Fibroblast of skin of abdomen (primary cell): ENCODE measurements at places on chromosomes 6 and 20.
A peak's percentile ranks its signal among the peaks of the same experiment; 100 is the strongest.

GRCh38 chr20:49160057-49160929, 27.8 kb downstream of the STAU1 start:
- DNase-seq = no peak

DNA sequence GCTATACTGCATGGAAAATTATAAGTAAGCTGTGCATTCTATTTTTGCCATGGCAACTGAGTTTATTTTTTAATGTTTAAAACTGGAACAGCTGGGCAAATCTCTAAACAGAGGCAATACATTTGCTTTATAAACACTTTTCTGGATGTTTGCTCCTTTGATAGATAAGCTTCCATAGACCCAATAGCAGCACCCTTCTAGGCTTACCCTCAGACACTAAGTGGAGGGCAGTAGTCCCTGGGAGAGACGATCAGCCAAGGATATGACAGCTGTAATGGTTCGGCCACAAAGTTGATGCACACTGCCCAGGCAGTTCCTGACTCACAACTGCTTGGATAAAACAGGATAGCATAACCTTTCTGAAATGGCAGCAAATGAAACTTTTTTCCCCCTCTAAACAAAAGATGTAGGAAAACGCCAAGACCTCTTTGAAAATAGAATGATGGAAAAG, 8.5 kb upstream of the MRPS10 start:
- DNase-seq = peak; percentile 22

DNA sequence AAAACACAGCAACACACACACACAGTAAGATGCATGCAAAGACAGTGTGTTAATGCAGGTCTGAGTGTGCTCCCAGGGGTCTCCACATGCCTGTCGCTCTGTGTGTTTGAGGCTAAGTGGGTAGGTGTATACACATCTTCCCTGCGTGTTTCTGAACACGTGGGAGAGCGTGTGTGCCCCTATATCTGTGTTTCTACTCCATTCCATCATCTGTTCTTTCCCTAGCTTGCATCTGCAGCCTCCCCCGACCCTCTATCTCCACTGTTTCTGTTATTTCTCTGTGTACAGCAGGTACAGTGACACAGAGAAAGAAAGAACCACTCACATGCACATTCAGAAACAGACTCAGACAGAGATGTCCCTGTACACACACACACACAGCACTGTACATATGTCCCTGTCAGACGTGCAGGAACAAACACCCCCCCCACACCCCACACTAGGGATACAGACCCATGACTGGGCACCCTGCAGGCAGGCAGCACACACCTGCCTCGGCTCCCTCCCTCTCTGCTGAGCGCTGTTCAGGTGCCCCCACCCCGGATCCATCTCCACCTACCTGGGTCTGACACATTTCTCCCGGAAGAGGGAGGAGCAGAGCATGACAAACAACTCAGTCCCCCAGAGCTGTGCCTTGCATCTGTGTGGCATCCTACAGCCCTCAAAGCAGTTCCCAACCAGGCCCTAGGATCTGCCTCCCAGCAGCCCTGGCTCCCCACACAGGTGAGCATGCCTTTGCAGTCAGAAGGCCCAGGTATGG, 27.6 kb downstream of the KCNK15 start:
- no peak for DNase-seq

DNA sequence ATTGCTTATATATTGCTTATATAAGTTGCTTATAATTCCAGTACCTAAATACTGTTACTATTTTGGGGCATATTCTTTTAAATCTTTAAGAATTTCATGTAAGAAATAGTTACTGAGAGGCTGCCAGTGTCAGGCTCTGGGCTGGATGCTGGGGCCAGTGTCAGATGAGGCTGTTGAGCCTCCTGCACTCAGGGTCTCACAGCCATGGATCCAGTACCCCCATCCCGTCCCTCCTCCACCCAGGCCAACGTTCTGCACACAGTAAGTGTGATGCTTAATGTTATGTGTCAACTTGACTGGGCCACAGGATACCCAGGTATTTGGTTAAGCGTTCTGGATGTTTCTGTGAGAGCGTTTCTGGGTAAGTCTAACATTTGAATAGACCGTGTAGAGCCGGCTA, 119.5 kb upstream of the PMEPA1 start:
- DNase-seq = no peak

GRCh38 chr6:45648262-45648620, 270.5 kb upstream of the SUPT3H start:
- no peak for DNase-seq

GRCh38 chr6:17204533-17204932, 76.6 kb upstream of the RBM24 start:
- no peak for DNase-seq

DNA sequence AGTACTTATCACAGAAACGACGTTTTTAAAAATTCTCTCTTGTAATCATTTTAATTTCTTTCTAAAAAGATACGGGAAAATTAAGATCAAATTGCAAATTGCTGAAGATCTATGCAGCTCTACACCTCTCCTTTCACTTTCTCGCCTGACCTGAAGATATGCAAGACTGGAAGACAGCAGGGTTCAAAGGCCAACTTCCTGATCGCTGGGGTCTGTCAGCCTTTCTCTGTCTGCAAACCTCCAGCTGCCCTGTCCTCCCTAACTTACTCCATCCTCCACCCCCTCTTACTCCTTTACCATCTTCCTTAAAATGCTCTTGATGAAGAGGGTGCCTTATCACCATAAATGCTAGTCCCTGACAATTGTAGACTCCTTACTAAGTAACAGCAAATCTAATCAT, 63.7 kb downstream of the POPDC3 start:
- no peak for DNase-seq

GRCh38 chr20:57608516-57608915, 11.7 kb downstream of the ZBP1 start:
- no peak for DNase-seq

- no peak for DNase-seq
Observed at GRCh38 chr6:14537030-14537429, 419.5 kb downstream of the CD83 start.

DNA sequence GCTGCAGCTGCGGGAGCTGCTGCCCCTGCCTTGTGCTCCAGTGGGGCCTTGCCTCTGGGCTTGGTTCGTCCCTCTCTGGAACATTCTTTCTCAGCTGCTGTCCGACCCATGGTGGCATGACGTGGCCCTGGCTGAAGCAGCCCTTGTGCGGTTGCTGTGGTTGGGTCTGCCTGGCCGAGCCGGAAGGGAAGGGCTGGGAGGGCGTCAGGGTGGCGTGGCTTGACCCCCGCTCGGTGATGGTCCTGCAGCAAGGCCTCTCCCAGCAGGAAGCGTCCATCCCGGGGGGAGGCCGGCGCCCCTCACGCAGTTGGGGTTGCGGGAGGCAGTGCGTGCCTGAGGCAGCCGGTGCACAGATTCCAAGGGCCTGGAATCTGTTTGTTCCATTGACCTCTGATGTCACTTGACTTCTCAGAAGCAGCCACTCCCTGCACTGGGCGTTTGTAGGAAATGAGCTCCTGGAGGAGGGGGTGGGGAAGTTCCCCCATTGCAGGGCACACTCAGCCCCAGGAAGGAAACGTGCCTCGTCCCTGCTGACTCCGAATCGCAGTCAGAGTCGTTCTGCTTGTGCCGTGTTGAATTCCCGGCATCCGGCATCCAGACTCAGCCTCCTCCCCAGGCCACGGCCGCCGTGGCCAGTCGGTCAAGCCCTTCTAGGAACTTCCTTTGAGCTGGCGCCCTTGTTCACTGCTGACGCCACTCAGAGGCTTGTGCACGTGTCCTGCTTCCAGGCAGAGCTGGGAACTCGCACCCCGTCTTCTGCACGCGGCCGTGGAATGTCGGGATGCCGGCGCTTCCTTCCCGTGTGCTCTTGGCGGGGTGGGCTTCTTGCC, 9.7 kb upstream of the TNFRSF6B start:
- peak; percentile 63 for DNase-seq

GRCh38 chr6:143205991-143206390, 145.3 kb downstream of the AIG1 start:
- peak; percentile 39 for DNase-seq

- DNase-seq = no peak
Observed at GRCh38 chr20:40512591-40512990, 176.4 kb downstream of the MAFB start.

GRCh38 chr20:44442298-44443070, 33.2 kb upstream of the TTPAL start:
- DNase-seq = no peak

- DNase-seq = no peak
Observed at GRCh38 chr20:9129756-9130155, 60.9 kb downstream of the PLCB4 start.

DNA sequence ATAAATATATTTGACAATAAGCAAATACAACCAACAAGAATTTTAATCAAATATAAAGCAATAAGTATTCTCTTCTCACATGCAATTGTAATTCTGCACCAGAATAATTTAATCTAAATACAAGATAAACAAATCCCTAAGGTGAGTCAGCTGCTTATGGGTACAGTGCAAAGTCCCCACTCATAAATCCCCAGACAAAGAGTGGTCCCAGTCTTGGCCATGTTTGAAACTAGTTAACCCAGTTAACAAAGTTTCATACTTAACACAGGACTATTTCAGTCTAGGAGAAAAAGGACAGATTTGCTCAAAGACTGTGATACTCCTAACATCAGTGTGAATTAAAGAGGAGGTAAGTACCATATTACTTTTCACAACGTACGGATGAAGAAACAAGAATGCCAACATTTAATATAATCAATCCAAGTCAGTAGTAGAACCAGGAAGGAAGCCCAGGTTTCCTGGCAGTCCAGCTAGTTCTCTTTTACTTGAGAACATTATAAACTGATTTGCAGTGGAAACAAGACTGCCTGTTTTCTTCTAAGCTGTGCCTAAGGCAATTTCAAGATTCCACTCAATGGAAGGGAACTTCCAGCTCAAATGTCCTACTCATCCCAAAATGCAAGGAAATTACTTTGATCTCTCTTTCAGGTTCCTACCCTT, 10.4 kb downstream of the SAMD3 start:
- DNase-seq = no peak

DNA sequence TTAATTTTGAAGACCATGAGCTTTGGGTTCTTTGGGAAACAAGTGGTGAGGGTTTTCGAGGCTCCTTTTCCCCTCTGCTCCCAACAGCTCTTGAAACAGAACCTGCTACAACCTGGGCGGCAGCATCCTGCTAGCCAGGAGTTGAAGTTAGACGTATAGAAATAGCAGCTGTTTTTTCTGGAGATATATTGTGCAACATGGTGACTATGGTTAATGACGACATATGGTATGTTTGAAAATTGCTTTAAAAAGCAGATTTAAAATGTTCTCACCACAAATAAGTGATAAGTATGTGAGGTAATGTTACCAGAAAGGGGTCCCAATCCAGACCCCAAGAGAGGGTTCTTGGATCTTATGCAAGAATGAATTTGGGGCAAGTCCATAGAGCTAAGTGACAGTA, 138.9 kb downstream of the PDE7B start:
- no peak for DNase-seq
